ENCODE measurements at places on chromosomes 12 and 14.

DNA sequence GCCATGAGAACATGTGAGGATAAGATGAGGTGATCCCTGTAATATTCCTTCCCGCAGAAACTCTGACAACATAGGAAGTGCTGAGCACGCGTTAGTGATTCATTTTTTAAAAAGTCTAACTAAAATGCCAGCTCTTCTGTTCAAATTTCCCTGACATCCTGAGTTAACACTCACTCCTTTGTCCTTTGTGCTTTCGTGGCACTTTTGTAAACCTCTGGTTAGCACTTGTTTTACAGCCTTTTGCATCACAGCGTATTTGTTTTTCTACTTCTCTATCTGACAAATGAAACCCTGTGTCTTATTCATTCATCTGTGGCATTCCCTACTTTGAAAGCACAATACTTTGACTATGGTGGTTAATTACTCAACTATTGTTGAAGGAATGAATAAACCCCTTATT is 313.6 kb downstream of the NUAK1 start:
- DNase-seq: no peak

DNA sequence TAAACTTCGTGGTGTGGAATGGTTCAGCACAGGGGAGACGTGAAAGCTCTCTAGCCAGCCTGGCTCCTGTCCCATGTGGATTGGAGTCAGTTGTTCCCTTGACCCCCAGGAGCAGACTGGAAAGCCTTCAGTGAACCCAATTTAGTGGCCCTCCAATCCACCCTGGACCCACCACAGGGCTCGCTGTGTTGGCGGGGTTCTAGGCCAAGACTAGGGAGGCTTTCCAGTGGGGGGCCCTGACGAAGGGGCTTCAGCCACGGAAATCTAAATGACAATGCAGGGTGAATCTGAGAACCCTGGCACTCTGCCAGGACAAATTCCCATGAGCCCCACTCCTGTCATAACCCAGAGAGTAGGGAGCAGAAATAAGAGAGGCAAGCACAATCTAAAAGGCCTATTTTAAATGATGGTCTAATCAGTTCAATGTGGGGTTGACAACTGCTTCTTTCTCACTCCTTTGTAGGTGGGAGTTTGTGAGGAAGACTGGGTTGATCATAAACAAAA is 110.8 kb downstream of the SLC35F4 start:
- no peak for DNase-seq

DNA sequence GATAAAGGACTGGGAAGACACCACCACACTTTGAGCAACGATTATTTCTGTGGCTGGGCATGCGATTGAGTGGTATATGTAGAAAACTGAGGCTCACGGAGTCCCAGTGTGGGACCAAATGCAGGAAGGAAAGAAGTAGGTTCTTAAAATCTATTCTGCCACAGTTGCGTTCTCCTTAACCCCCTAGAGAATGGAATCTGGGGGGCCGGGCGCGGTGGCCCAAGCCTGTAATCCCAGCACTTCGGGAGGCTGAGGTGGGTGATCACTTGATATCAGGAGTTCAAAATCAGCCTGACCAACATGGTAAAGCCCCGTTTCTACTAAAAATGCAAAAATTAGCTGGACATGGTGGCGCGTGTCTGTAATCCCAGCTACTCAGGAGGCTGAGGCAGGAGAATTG is 29.9 kb upstream of the CORO1C start:
- no peak for DNase-seq

DNA sequence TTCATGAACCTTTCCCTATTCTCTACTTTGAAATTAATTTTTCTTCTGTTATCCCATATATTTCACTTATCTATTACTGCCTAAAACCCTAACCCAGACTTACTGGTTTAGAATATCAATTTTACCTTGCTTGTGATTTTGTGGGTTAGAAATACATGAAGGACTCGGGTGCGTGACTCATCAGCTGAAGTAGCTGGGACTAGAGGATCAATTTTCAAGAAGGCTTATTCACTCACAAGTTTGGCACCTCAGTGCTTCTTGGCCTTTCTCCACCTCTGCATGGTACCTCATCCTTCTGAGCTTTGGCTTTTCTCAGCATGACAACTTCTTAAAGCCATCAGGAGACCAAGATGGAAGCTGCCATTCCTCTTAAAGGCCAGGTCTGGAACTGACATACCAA is 57.8 kb downstream of the TMEM117 start:
- DNase-seq: no peak

DNA sequence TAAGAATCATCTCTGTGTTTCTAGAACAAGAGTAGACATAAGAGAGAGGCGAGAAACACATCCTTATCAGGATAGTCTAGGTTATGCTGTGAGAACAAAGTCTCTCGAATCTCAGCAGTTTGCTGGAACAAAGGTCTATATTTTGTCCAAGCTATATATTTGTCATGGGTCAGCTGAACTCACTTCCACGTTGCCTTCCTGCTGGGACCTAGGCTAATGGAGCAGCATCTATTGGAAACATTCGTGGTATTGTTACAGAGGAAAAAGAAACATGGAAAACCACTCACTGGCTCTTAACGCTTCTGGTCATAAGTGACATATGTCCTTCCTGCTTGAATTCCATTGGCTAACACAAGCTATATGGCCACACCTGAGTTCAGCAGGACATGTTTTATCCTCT is 112.6 kb upstream of the DYRK2 start:
- no peak for DNase-seq

GRCh38 chr12:24285448-24285847 is 336.0 kb upstream of the SOX5 start:
- DNase-seq: no peak
